ENCODE measurements at places on chromosomes 4 and X.

DNA sequence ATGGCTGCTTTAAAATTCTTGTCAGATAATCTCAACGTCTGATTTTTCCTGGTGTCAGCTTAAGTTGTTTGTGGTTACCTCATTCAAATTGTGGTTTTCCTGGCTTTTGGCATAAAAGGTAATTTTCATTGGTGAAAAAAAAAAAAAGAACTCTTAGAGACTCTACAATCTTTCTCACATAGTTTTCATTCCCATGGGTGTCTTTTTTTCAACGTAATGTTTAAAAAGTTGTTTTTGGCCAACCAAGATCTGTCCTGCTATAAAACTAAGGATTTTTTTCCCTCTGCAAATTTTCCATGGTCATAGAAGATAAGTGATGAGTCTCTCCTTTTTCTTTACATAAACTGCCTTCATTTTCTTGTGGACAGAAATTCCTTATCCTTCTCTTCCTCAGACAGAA is 28.9 kb upstream of the RPS6KA6 start:
- no peak for DNase-seq

- DNase-seq: no peak
Observed at GRCh38 chr4:40956721-40957255, 207.0 kb downstream of the NSUN7 start.

- no peak for DNase-seq
Observed at GRCh38 chr4:114384629-114385028, 214.0 kb upstream of the UGT8 start.

DNA sequence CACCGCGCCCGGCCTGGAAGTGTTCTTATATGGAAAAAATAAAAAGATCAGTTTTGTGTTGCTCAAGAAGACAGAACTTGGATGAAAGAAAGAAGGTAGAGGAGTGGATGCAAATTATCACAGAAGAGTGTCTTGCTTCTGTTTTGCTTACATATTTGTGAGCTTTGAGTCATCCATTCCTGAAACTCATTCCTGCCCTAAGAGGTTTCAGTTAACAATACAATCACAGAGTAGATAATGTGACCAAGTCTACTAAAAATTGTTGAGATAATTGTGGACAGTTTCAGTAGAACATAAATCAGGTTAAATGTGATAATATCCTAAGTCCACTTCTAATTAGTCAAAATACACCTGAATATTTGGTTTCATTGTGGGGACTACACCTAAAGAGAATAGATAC is 26.4 kb upstream of the LRCH2 start:
- no peak for DNase-seq

GRCh38 chr4:173174594-173175012 is 6.0 kb downstream of the GALNT7 start:
- no peak for DNase-seq

GRCh38 chr4:177681902-177682301 is 239.7 kb upstream of the AGA start:
- DNase-seq: no peak

GRCh38 chrX:109635146-109635545 is 10.2 kb upstream of the KCNE5 start:
- DNase-seq: no peak

Measured in T-helper 2 cell (primary cell).